ENCODE measurements at places on chromosomes 6 and 20.

- no peak for DNase-seq
Observed at GRCh38 chr6:63580704-63580961, 8.4 kb downstream of the LOC128125822 start.

- DNase-seq = no peak
Observed at GRCh38 chr6:41463062-41463930, 82.9 kb upstream of the FOXP4 start.

- DNase-seq = no peak
Observed at GRCh38 chr6:131269565-131270391, 134.5 kb downstream of the AKAP7 start.

- no peak for DNase-seq
Observed at GRCh38 chr6:52186480-52186879, 305 bp downstream of the IL17A start.

- DNase-seq = no peak
Observed at GRCh38 chr20:8547035-8547650, 415.1 kb downstream of the PLCB1 start.

- DNase-seq = no peak
Observed at GRCh38 chr20:63188641-63189321, 27.1 kb downstream of the YTHDF1 start.

GRCh38 chr6:127341471-127342202 lies 1.8 kb downstream of the ECHDC1 start:
- no peak for DNase-seq

DNA sequence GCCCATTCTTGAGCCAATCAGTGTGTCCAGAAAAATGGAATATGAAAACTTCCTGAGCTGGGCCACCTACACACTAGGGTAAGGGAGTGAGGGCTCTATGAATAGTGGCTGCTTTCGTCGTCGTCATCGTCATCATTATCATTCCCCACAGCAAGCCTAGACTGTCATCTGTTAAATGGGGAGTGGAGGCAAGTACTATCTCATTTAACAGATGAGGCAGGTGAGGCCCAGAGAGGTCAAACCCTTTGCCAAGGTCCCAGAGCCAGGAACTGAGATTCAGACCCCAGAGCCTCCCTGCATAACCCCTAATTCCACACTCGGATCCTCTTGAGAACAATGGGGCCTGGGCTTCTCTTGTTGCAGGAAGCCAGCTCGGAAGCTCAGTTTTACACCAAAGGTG lies 20.6 kb downstream of the BPIFB1 start:
- DNase-seq = no peak

DNA sequence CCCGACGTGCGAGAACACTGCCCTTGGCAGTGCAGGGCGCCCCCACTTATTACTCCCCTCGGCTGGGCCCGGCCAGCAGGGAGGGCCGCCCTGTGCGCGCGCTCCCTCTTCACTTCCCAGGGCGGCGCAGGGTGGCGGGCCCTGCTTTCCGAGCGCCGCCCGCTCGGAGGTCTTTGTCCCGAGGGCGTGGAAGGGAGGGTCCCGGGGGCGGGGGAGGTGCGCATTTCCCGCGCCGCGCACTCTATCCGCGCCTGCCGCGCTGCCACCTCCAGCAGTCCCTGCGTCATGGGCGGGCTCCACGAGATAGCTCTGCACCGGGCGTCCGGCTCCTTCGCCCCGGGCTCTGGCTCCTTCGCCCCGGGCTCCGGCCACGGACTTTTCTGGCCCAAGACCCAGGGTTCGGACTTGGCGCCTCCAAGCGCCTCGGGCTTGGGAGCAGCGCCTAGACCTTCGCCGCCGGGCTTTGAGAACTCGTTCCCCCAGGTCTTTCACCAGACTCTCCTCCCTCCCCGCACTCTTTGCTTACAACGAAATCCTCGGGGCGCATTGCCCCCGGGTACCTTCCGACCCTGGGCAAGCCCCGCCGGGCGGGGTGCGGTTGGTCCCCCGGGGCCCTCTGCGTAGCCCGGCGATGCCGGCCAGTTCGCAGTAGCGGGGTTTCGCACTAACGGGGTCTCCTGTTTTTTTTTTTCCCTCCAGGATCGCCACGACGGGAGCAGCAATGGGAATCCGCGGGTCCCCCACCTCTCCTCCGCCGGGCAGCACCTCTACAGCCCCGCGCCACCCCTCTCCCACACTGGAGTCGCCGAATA lies 1.6 kb downstream of the TFAP2C start:
- DNase-seq = no peak

GRCh38 chr6:109071125-109071917 lies 23.3 kb downstream of the SESN1 start:
- DNase-seq = no peak

DNA sequence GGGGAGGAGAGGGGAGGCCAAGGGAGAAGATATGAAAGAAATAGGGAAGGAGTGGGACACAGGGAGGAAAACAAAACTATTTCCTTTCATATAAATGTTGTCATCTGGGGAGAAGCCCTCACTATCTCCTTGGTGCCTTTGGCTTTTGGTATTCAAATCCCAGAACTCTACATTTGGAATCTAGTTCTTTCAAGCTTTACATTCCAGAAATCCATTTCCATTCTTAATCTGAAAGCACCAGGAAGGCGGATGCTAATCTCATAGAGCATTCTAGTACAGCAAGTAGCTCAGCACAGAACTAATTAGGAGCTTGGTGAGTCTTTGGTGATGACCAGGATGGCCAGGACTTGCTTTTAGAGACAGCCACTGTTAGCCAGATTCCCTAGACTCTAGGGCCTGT lies 177.9 kb downstream of the KIF16B start:
- no peak for DNase-seq

DNA sequence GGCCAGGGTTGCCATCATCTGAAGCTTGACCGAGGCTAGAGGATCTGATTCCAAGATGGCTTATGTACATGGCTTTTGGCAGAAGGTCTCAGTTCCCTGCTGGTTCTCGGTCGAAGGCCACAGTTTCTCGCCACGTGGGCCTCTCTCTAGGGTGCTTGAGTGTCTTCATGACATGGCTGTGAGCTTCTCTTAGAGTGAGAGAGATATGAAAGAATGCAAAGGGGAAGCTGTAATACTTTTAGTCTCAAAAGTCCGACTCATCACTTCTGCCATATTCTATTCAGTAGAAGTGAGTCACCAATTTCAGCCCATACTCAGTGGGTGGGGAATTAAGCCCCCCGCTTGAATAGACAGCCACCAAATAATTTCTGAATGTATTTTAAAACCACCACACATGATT lies 94.2 kb downstream of the UTRN start:
- DNase-seq = no peak

Data from H54 (cell line).